ENCODE measurements at places on chromosomes 3 and 15. TPM values are rescaled to one million over a fixed set of nuclear protein-coding genes. Genes with fewer than 3 reads are reported as not detected.

GRCh38 chr15:31412824-31413223 is 86.2 kb downstream of the KLF13 start:
- DNase-seq, result no peak

DNA sequence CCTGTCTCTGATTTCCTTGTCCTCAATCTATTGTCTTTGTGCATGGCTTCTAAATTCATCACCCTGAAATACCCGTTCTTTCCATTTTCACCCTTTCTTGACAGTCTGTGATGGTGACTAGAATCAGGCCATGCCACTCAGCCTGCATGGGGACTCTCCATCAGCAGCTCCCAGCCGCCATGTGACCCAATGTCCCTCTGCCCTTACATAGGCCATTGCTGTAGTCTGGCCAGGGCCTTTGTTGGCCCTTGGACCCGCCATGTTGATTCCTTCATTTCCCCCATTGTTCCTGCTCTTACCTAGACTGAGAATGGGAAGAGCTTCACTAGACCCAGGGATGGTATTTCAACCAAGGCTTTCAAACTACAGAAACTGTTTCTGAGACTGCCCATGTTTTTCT is 45.8 kb downstream of the SPSB4 start:
- DNase-seq, result no peak

GRCh38 chr3:171065732-171066131 is 39.2 kb upstream of the SLC2A2 start:
- DNase-seq, result no peak

DNA sequence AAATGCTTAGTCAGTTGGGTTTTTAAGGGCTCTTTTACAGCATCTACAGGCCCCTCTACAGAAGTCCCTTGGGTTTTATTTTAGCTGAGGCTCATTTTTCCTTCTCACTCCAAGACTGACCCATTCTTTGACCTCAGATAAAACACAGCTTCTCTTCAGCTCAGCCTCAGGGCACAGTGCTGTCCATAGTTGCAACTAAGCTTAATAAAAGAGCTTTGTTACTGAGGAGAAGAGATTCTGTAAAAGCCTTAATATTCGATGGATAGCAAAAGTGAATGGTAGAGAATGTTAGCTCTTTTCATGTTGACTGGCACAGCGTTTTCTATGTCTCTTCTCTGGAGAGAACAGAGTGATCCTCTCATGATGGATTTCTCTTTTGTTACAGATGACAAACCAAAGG is 277.9 kb downstream of the BBX start:
- DNase-seq, result no peak

GRCh38 chr3:34504366-34504765 is 705.9 kb downstream of the PDCD6IP start:
- DNase-seq, result no peak

The SPINT1 gene
- total RNA-seq, result 3.1 TPM

Data from natural killer cell (primary cell).